ENCODE measurements at places on chromosomes 11 and 22. TPM values are rescaled to one million over a fixed set of nuclear protein-coding genes. Genes with fewer than 3 reads are reported as not detected.

GRCh38 chr11:45024846-45025588 lies 74.3 kb upstream of the TP53I11 start:
- H3K27me3 ChIP-seq, result no peaks in the 10 kb centered on the region
- DNase-seq, result no peak
- no peaks in the 10 kb centered on the region for H3K36me3 ChIP-seq
- no peak overlapping the region for H3K4me3 ChIP-seq
- no peak overlapping the region for H3K27ac ChIP-seq
- peaks cover 29% of the 10 kb centered on the region for H3K4me1 ChIP-seq

DNA sequence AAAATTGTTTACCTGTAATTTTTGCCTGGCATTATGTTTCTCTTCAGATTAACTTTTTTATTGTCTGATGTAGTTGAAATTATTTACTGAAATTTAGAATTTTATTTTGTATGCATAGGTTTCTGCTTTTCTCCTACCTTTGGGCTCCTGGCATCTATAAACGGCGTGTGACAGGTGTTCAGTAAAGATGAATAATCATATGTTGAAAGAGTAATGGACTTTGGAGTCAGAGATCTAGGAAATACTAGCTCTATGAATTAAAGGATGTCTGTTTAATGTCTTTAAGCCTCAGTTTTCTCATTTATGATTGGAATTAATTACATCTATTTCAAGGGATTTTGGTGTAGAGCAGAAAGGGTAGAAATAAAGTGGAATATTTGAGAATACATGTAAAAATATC lies 7.2 kb upstream of the ANGPTL5 start:
- no peaks in the 10 kb centered on the region for H3K36me3 ChIP-seq
- H3K27ac ChIP-seq, result no peak overlapping the region
- H3K4me3 ChIP-seq, result no peak overlapping the region
- no peaks in the 10 kb centered on the region for H3K27me3 ChIP-seq

GRCh38 chr11:8085011-8085645 lies 4.1 kb downstream of the TUB start:
- peaks cover 7% of the 10 kb centered on the region for H3K36me3 ChIP-seq
- no peak overlapping the region for H3K4me3 ChIP-seq
- peaks cover 92% of the 10 kb centered on the region for H3K4me1 ChIP-seq
- no peak overlapping the region for H3K27ac ChIP-seq

Gene TOB2
- 34.0 TPM for total RNA-seq

Gene CHRNA10
- total RNA-seq, result 1.8 TPM

DNA sequence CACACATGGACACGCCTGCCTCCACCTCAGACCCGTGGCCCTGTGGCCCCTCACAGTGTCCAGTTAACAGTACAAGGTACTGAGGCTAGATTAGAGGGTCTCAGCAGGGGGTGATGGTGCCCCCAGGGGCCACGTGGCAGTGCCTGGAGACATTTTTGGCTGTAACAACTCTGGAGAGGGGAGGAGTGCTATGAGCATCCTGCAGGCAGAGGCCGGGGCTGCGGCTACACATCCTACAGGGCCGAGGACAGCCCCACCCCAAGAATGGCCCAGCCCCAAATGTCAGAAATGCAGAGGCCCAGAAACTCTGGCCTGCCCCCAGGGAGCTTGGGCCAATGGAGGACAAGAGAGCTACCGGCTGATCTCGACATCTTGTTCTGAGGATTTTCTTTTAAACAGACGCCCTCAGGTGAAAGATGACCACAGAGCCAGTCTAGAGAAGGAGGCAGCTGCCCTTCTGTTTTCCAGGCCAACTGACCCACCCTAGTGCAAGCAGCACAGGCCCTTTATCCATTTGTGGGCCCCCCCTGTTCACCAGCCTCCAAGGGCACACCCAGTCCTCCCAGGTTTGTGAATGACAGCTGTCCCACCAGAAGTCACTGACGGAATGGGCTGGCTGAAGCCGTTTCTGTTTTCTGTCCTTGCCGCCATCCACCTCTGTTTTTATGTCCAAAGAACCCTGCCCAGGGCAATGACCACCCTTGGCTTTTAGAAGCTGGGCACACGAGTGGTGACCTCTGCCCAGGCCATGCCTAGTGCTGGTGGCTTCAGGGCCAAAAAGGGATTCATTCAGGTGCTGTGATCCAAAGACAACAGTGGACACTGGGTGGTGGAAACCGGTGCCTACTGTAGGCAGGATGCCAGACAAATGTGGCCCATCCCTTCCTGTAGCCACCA lies 85.2 kb upstream of the LINC01488 start:
- H3K4me1 ChIP-seq, result peaks cover 46% of the 10 kb centered on the region
- no peaks in the 10 kb centered on the region for H3K27me3 ChIP-seq
- no peak overlapping the region for H3K27ac ChIP-seq
- no peaks in the 10 kb centered on the region for H3K36me3 ChIP-seq

DNA sequence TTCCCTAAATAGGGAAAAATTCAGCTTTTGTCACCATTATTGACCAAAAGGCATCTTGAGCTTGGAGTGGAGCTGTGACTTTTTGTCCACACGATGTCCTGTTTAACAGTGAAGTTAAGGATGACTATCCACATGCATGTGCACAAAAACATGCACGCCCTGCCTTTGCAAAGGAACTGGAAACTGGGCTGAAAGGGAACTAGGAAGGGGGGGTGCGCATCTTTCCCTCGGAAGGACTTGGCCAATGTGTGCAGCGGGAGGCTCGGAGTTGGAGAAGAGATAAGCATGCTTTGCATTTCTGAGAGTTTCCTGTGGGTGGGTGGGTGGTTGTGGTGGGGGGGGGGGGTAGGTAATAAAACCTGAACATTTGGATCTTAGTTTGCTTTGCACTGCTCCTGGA lies 411 bp upstream of the KIRREL3 start:
- no peaks in the 10 kb centered on the region for H3K36me3 ChIP-seq
- peak overlapping the region; percentile 70 for H3K4me3 ChIP-seq
- H3K27ac ChIP-seq, result no peak overlapping the region
- peaks cover 51% of the 10 kb centered on the region for H3K4me1 ChIP-seq
- H3K27me3 ChIP-seq, result peaks cover 17% of the 10 kb centered on the region

DNA sequence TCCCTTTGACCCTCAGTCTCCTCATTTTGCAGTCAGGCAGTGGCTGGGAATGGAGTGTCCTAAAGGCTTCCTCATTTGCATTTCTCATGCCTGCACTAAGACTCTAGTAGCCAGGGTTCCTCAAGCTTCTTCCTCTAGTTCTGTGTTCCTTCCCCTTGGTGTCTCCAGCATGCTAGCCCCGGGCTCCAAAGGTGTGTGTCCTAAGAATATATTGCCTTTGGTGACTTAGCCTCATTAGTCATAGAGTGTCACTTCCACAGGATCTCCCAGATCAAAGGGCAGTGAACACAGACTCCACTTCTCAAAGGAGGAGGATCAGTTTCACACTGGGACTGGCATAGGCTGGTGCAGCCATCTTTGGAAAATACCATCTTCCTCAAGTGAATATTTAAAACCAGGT lies 21.4 kb upstream of the ACER3 start:
- H3K27ac ChIP-seq, result no peak overlapping the region
- no peaks in the 10 kb centered on the region for H3K27me3 ChIP-seq
- no peak for DNase-seq

Gene CHST1
- 8.5 TPM for total RNA-seq

DNA sequence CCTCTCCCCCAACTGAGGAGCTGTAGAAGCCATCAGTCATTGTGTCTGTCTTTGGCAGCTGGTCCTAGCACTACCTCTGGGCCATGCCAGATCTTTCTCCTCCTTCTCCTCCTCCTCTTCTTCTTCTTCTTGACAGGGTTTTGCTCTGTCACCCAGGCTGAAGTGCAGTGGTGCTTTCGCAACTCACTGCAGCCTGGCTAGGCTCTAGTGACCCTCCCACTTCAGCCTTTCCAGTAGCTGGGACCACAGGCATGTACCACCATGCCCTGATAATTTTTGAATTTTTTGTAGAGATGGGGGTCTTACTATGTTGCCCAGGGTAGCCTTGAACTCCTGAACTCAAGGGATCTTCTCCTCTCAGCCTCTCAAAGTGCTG lies 50.1 kb upstream of the SHANK2 start:
- DNase-seq, result no peak
- H3K27me3 ChIP-seq, result no peaks in the 10 kb centered on the region
- H3K4me1 ChIP-seq, result peaks cover 24% of the 10 kb centered on the region
- no peak overlapping the region for H3K4me3 ChIP-seq
- H3K36me3 ChIP-seq, result no peaks in the 10 kb centered on the region
- no peak overlapping the region for H3K27ac ChIP-seq

- no peak for DNase-seq
- no peak overlapping the region for H3K4me3 ChIP-seq
- H3K27me3 ChIP-seq, result peaks cover 6% of the 10 kb centered on the region
- no peak overlapping the region for H3K27ac ChIP-seq
- no peaks in the 10 kb centered on the region for H3K36me3 ChIP-seq
These were observed 13.3 kb upstream of the MB start for GRCh38 chr22:35630387-35630793.

Gene HEPN1
- not detected for total RNA-seq

DNA sequence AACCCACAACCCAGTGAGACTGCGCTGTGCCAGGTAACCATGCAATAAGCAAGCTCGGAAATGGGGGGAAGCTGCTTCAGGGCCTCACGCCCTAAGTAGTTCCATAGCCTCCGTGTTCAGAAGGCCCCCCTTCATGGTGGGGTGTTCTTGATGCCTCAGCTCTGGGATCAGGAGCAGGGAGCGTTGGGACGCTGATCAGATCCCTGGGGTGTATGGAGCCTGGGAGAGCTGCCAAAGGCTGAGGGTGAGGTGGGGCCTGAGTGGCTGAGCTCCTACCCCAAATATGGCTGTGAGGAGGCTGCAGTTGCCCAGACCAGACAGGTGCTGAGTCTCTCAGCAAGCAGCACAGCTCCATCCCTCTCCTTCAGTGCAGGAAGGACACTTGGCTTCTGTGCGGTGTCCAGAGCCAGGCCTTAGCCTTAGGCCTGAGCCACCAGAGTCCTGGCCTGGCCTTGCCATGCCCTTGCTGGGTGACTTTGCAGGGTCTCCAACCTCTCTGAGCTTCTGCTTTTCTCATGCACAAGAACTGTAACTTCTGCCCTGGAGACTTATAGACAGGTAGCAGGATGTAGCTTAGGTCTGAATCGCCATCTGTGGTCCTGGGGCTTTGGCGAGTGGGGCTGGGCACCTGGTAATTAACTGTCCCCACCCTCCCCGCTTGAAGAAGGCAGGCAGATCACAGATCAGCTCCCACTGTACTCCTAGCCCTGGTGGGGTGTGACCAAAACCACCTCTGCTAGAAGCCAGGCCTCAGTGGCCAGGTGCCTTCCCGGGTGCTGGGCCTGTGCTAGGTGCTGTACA lies 5.3 kb downstream of the MMP11 start:
- DNase-seq, result no peak
- H3K27ac ChIP-seq, result no peak overlapping the region
- H3K36me3 ChIP-seq, result peaks cover 24% of the 10 kb centered on the region
- H3K4me3 ChIP-seq, result no peak overlapping the region

DNA sequence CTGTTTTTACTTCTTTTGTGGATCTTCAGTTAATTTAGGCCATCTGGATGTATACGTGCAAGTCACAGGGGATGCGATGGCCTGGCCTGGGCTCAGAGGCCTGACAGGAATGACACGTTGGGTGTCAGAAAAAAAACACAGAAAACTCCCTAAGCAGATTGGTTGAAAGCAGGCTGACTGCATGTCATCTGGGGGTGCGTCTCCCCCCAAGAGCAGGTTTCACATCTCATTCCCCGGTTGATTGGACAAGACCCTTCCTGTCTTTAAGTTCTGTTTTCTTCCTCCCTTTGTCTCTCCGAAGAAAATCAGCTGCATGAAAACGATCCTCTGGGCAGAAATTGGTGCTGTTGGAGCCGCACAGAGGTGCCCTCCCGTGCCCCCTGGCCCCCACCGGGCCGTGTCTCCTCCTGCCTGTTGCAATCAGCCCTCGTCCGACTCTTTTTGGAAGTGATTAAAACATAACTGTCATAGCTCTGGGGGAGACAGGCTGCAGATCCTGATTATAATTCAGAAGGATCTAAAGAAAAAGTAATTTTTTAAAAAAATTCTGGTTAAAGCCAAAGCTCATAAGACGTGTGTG lies 71.8 kb upstream of the PARVG start:
- H3K27ac ChIP-seq, result no peak overlapping the region
- no peaks in the 10 kb centered on the region for H3K36me3 ChIP-seq
- no peaks in the 10 kb centered on the region for H3K27me3 ChIP-seq
- peaks cover 6% of the 10 kb centered on the region for H3K4me1 ChIP-seq

Gene ESAM
- 23.3 TPM for total RNA-seq

GRCh38 chr11:76380159-76380976 lies 564 bp downstream of the THAP12 start:
- peak overlapping the region; percentile 87 for H3K4me3 ChIP-seq
- H3K27ac ChIP-seq, result no peak overlapping the region
- no peak for DNase-seq
- no peaks in the 10 kb centered on the region for H3K27me3 ChIP-seq
- no peaks in the 10 kb centered on the region for H3K36me3 ChIP-seq

GRCh38 chr11:26109658-26110368 lies 222.1 kb upstream of the ANO3 start:
- no peaks in the 10 kb centered on the region for H3K4me1 ChIP-seq
- no peaks in the 10 kb centered on the region for H3K36me3 ChIP-seq
- H3K4me3 ChIP-seq, result no peak overlapping the region
- no peak for DNase-seq

- H3K27me3 ChIP-seq, result no peaks in the 10 kb centered on the region
- no peak overlapping the region for H3K27ac ChIP-seq
- no peak for DNase-seq
- H3K36me3 ChIP-seq, result no peaks in the 10 kb centered on the region
- H3K4me1 ChIP-seq, result no peaks in the 10 kb centered on the region
These were observed 145.7 kb downstream of the TTC17 start for GRCh38 chr11:43504316-43504950.

- no peak for DNase-seq
- no peak overlapping the region for H3K4me3 ChIP-seq
- no peaks in the 10 kb centered on the region for H3K27me3 ChIP-seq
- peaks cover 5% of the 10 kb centered on the region for H3K4me1 ChIP-seq
These were observed 12.1 kb downstream of the DERL3 start for GRCh38 chr22:23826510-23827350.

DNA sequence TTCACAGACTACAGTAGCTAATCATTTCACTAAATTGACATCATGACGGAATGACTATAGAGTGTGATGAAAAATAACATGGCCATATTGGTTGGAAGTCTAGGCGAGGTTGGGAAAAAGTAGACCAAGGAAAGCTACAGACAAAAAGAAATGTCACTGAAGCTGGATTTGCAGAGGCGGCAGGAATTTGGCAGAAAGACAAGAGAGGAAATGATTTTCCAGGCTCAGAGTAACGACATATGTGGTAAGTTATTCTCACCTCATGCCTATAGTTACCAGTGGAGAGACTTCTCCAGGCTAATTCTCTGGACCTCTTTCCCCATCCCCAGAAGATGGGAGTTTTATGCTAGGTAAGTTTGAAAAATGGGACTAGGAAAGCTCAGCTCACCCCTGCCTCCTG lies 1005.8 kb upstream of the CCDC90B start:
- H3K36me3 ChIP-seq, result no peaks in the 10 kb centered on the region
- DNase-seq, result no peak
- H3K4me1 ChIP-seq, result no peaks in the 10 kb centered on the region

Data from spinal cord (tissue), 10 donors.